Amygdala (tissue), 56 donors: ENCODE measurements at places on chromosomes 3 and 15.

DNA sequence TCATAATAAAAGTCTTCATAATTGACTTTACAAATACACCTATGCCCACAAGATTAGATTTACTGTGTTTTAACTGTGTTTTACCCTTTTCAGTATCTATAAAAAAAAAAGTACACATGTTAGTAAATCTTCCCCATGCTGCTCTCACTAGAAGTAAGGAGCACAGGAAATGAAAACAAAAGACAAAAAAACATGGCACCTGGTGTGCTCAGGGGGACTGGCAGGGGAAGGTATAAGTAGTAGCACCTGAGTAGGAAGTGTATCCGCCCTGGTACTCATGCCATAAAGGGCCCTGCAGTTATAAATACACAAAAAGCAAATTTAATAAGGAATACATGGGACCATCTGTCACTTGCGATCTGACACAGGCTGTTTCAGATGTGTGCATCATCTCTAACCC lies 8.9 kb upstream of the ALDH1A2 start:
- no peak for DNase-seq

- DNase-seq, result no peak
These were observed 27.3 kb downstream of the SV2B start for GRCh38 chr15:91127236-91127955.

- no peak for DNase-seq
These were observed 70.4 kb downstream of the LSM3 start for GRCh38 chr3:14248849-14249523.

GRCh38 chr3:127665586-127665985 lies 7.2 kb upstream of the ABTB1 start:
- DNase-seq, result no peak

DNA sequence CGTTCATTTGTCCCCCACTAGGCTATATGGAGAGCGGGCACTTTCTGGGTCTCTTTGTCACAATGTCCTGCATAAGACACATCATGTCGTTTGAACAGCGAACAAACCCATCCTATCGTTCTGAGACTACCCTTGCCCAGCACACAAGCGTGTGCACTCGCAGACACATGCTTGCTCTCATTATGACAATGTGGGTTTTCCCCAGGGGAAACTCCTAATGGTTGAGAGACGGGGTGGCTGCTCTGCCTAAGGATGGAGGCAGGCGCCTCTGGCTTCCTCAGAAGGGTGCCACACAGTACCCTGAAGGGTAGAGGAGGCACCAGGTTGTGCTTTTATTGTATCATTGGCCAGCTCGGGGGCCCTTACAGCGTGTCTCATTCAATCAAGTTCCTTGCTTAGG lies 51.0 kb upstream of the MYZAP start:
- no peak for DNase-seq

GRCh38 chr3:117752984-117753717 lies 1043.6 kb downstream of the TUSC7 start:
- no peak for DNase-seq

GRCh38 chr3:136595913-136596697 lies 156.1 kb downstream of the STAG1 start:
- DNase-seq, result no peak

- DNase-seq, result no peak
These were observed 38.1 kb downstream of the TLE3 start for GRCh38 chr15:70059476-70060213.

GRCh38 chr3:182668541-182668940 lies 124.8 kb upstream of the ATP11B start:
- no peak for DNase-seq

DNA sequence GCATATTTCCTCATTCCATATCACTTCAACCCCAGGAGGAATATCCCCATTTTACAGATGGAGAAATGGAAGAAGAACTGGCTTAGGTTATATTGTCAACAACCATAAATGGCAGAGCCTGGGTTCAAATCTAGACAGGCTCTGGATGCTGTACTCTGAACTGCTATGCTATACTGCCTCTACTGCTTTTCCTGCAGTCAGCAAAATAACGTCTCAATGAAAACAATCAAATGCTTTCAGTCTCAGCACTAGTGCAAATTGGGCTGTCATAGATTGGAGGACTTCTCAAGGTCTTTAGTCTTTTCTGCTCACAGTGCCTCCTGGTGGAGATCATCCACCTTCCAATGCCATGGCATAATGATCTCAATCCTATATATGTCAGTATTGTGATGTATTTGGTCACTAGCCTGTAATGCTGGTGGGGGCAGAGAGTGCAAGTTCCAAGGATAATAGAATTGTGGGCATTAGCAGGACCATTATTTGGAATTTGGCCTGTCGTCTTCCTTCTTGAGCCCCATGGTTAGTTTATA lies 285.0 kb downstream of the CLSTN2 start:
- no peak for DNase-seq

DNA sequence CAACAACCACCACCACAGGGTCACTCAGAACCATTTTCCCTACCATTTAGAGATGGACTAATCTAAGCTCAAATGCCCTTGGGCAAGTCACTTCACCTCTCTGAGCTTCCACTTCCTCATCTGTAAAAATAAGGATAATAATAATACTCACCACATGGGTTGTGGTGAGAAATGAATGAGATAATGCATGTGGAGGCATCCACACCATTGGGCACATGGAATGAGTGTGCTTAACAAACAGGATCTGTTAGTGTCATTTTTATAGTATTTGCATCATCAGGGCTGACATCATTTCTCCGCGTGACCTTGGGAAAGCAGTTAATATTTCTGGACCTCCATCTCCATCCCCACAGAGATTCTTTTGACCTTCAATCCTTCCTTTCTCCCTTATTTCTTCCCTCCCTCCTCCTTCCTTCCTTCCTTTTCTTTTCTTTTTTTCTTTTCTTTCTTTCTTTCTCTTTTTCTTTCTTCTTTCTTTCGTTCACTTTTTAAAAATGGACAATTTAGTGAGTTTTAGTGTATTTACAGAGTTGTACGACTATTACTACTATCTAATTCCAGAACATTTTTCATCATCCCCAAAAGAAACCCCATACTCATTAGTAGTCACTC lies 7.7 kb upstream of the RFT1 start:
- DNase-seq, result no peak

- DNase-seq, result peak; percentile 13
These were observed 61.0 kb downstream of the GTPBP8 start for GRCh38 chr3:113051787-113052186.

DNA sequence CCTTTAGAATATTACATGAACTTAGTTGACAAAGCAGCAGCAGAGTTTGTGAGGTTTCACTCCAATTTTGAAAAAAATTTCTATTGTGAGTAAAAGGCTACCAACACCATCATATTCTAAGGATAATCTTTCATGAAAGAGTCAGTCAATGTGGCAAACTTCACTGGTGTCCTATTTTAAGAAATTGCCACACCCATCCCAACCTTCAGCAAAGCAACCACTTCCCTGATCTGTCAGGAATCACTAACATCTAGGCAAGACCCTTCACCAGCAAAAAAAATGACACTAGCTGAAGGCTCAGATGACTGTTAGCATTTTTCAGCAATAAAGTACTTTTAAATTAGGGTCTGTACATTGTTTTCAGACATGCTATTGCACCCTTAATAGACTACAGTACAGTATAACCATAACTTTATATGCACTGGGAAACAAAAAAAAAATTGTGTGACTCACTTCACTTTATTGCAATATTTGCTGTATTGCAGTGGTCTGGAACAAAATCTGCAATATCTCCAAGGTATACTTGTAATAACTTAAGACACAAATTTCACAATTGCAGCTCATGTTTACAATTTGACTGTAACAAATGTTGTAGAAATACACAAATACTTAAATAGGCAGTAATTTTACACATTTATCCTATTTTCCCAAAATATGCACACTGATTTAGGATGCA lies 38.9 kb upstream of the ALCAM start:
- DNase-seq, result no peak

DNA sequence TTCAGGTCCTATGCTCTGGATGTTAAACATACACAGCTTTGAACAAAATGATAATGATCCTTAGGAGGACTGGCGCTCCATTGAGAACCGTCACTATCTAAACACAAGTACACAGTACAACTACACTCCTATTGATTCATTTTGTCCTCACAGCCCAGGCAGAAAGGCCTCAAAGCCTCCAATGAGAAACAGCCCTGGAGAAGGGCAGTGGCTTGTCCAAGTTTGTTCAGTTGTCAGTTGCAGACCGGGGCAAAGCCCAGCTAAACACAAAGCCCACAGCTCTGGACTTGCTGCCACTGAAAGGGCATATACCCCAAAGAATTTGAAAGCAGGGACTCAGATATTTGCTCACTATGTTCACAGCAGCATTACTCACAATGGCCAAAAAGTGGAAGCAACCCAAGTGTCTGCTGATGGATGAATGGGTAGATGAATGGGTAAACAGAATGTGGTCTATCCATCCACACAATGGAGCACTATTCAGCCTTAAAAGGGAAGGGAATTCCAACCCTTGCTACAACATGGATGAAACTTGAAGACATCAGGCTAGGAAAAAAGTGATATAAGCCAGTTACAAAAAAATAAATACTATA lies 34.7 kb downstream of the NUP210 start:
- DNase-seq, result no peak

GRCh38 chr3:154059833-154060232 lies 61.4 kb upstream of the ARHGEF26 start:
- no peak for DNase-seq

GRCh38 chr3:120369037-120369467 lies 19.9 kb upstream of the LRRC58 start:
- no peak for DNase-seq
